Stimulated activated naive CD4-positive, alpha-beta T cell (primary cell): ENCODE measurements at places on chromosomes 7 and 10.

- DNase-seq = no peak
Observed at GRCh38 chr10:112832361-112832878, 117.6 kb upstream of the TCF7L2 start.

DNA sequence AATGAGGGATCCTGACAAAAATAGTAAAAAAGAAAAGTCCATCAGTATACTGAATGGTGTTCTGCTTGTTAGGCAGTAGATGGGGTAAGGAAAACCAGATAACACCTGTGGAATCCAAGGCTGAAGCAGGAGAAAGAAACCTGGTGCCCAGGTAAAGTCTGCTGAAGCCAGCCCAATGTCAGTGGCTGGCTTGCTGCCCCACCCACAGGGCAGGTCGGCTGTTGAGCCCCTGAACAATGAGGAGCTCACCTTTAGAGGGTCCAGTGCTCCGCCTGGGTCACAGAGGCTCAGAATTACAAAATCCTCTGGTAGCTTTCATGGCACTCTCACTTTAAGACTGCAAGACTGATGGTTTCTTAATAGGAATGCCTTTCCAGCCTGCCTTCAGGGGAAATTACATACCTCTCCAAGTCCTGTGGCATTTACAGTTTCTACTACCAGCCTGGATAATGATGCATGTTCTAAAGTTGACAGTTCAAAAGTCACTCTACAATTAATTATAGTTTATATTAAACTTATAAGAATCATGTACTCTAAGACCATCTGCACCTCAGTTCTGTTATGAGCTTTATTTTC, 23.8 kb downstream of the DHX32 start:
- no peak for DNase-seq

DNA sequence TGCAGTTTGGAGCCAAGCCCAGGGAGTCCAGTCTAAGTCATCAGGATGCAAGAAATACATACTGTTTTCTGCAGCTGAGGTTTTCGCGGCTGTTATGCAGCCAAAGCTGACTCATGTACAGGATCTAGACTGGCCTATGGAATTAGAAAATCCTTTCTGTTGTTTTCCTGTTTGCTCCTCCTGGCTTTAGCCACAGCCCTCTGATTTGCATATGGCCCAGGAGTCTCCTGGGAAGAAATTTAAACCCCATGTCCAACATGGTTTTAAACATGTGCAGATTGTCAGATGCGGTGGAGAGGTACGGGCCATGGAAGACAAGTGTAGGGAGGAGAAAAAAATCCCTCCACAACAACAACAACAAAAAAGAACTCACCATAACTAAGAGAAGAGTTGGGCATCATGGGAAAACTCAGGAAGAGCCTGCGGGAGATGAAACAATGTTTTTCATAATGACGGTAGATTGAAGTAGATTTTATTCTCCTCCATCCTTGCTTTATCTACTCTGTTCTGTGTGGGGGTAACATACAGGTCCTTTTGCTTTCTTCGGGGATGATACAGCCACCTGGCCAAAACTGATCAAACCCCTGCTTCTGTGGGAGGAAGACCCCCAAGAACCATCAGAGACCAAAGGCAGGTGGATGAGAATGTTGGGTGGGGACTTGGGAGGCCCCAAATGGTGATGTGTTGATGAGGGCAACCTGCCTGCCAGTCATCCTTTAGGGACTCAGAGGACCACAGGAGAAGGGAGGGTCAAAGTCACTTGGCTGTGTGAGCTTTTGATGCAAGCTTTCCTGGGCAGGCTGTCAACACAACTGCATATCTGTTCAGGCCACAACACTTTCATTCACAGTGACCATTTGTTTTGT, 29.8 kb upstream of the GNA12 start:
- DNase-seq = no peak

GRCh38 chr7:131513245-131514061, 43.0 kb downstream of the PODXL start:
- DNase-seq = peak; percentile 72

GRCh38 chr7:40058636-40059035, 75.8 kb downstream of the MPLKIP start:
- DNase-seq = no peak

GRCh38 chr7:70630818-70631457, 501.0 kb upstream of the GALNT17 start:
- no peak for DNase-seq

- no peak for DNase-seq
Observed at GRCh38 chr7:114175125-114175524, 239.5 kb upstream of the FOXP2 start.

- DNase-seq = no peak
Observed at GRCh38 chr10:45450866-45451265, 76.8 kb downstream of the ALOX5 start.

DNA sequence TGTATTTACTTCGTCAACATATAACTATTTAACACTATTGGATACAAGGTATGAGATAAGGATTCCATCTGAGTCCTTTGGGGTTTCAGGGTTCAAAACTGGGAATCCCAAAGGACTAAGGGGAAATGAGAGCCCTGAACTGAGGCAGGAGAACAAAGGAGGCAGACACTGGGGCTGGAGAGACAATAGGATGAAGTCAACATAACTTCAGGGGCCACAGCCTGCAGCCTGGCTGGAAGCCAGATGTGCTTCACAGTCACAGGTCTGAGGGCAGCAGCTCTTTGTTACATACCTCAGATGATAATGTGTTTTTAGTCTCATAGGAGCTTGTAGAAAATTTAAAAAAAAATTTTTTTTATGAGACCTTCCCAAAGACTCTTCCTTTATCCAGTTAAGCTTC, 73.3 kb downstream of the NRF1 start:
- no peak for DNase-seq

DNA sequence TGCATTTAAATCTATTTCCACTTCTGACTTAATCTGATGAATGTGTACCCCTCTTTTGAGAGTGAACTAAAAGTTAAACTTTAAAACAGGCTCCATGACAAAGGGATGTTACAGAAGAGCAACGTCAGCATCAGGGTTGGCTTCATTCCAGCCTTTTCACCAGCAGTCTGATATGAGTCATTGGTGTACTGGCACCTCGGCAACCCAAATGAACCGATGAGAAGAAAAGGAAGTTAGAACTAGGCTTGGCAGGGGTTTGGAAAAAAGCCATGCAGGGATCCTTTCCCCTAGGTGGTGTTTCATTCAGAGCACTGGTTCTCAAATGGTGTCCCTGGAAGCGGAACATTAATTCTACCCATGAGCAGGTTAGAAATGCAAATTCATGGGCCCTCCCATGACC, 53.6 kb downstream of the SEC61G start:
- DNase-seq = no peak

GRCh38 chr10:17747883-17748550, 4.0 kb upstream of the TMEM236 start:
- DNase-seq = no peak

GRCh38 chr7:95132500-95132899, 191.8 kb downstream of the PON1 start:
- no peak for DNase-seq

GRCh38 chr10:67602268-67602950, 93.6 kb downstream of the CTNNA3 start:
- no peak for DNase-seq

DNA sequence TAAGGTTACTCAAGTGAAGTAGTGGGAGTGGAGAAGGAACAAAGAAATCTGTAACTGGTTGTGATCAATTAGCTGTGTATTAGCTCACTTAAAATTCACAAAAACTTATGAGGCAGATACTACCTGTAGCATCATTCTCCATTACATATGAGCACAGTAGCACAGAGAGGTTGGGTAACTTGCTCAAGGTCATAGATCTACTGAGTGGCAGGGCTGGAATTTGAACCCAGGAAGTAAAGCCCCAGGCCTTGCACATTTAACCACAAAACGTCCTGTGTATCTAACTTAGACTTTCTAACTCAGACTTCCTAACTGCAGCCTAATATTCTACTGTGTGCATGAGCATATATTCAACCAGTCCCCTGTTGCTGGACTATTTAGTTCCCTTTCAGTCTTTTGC, 5.6 kb upstream of the SLF2 start:
- DNase-seq = no peak

DNA sequence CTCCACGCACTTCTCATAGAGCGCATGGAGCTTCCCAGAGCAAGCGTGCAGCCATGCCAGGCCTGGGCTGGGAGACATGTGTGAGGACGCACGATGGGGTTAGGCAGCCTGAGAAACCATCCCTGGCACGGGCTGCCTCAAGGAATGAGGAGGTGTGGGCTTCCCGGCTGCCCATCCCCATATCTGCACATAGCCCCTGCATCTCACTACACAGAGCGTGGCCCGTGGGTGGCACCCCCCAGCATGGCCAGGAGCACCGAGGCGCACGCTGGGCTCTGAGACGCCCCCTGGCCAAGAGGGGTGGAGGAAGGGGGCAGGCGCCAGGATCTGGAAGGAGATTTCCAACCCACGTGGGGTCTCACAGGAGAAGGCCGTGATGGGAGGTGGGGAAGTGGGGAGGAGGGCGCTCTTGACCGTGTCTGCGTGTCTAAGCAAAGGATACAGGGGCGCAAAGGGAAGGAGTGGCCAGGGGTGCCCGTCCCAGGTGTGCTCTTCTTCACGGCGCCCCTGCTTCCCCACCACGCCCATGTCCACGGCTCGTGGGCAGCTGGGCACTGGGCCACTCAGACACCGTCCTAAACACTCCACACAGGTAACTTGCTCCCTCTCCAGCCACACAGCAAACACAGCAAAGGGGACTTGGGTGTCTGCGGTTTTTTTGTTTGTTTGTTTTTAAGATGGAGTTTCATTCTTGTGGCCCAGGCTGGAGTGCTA, 340.5 kb downstream of the PTPRN2 start:
- DNase-seq = no peak

GRCh38 chr7:17668122-17668521, 272.2 kb downstream of the SNX13 start:
- no peak for DNase-seq

GRCh38 chr7:64509583-64509982, 53.3 kb downstream of the ZNF680 start:
- DNase-seq = no peak

DNA sequence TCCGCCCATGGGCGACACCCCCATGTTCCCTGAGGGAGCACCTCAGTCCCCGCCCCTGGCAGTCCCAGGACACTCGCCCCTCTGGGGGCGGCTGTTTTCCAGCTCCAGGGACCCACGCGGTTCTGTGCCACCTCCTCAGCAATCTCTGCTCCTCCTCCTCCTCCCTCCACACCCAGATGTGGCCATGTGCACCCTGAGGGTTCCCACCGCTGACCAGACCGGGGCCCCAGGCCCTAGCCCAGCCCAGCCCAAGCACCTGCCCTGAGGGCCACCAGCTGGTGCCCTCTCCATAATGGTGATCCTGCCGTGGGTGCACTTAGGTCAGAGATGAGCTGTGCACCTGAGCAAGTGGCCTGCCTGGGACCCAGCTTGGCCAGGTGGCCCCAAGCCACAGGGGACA, 25.1 kb downstream of the AP5Z1 start:
- no peak for DNase-seq

DNA sequence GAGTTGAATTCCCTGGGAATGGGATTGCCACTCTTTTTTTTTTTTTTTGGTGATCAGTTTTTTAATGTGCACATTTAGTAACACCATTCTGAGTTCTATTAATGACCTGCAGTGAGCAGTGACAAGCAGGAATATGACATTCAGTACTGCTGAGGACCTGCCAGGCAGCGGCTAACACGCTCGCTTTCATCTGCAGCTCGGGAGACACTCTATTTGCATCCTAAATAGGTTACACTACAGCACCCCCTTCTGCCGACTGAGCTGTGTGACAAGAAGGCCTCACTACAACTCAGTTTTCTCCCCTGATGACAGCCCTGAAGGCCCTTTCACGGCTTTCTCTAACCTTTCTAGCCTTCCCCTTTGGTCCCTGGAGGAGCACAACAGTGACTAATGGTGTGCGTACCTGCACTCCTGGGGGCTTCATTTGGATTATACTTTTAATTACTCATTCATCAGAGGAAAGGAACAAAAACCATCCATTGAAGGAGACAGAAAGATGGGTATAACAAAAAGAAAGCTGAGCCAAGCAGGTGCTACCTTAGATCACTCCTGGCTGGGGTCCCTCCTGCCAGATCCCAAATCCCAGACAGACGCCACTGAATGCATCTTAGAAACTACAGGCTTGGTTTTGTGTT, 872.4 kb downstream of the LRMDA start:
- no peak for DNase-seq

GRCh38 chr7:80428161-80429054, 83.5 kb downstream of the GNAT3 start:
- no peak for DNase-seq

GRCh38 chr10:59561477-59562121, 148.1 kb downstream of the SLC16A9 start:
- no peak for DNase-seq
